T-cell (primary cell): ENCODE measurements at places on chromosomes 11 and 22. TPM values are rescaled to one million over a fixed set of nuclear protein-coding genes. Genes with fewer than 3 reads are reported as not detected.

DNA sequence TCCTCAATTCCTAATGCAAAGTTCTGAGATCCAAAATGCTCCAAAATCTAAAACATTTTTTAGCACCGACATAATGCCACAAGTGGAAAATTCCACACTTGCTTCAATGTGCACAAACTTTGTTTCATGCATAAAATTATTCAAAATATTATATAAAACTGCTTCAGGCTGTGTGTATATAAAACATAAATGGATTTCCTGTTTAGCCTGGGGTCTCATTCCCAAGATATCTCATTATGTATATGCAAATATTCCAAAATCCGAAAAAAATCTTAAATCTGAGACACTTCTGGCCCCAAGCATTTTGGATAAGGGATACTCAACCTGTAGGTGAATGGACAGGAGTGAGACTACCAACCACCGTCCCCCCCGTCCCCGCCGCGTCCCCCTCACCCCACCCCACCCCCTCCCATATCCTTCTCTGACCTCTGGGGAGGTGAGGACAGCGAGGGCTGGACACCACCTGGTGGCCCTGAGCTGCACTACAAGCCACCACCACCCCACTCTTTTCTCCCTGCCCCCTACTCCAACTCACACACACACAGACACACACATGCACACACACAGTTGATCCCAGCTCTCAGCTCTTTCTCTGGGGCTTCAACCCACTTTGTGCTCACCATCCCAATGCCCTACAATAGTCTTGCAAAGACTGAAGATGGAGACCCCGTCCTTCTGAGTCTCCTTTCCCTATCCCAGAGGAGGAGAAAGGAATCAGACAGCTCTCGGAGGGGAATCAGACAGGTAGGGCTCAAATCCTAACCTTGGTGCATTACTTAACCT is 101.0 kb downstream of the PDE2A start:
- no peaks in the 10 kb centered on the region for H3K36me3 ChIP-seq
- H3K4me1 ChIP-seq: no peaks in the 10 kb centered on the region
- no peak overlapping the region for H3K27ac ChIP-seq
- no peak for DNase-seq
- no peaks in the 10 kb centered on the region for H3K27me3 ChIP-seq

Gene MS4A15
- not detected for total RNA-seq

Gene KCNJ1
- total RNA-seq: not detected

Gene CCDC88B
- total RNA-seq: 133 TPM
